Effector memory CD8-positive, alpha-beta T cell (primary cell): ENCODE measurements at places on chromosomes 11 and 22.
A peak's percentile ranks its signal among the peaks of the same experiment; 100 is the strongest.

DNA sequence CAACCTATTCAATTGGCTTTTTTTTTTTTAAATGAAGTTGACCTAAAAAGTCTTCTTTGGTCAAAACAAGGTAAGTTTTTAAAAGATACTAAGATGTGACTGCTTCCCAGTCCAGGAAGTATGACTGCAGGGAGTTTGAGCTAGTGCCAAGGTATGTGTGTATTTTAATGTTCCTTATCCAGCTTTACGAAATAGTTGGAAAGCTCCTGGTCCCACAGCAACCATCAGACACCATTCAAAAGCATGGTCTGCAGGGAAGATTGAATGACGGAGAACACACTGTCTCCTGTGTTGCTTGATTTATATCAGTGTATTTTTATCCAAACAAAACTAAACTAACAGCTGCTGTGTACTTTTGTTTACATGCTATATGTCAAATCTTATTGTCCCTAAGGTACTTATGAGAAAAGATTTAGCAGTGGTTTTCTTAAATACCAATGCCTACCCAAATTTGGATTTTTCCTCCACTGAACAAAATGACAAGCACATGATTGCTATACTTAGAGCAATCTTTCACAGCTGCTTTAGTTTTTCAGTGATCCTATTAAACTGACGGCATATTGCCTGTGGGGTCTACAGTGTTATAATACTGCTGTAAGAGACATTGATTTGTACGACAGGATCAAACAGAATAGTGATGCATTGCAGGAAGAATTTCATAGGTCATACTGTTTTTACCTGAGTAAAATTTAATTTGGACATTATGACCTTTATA lies 122.9 kb downstream of the DCDC1 start:
- DNase-seq, result no peak

- no peak for DNase-seq
These were observed 315.6 kb downstream of the RAB38 start for GRCh38 chr11:87859636-87860035.

DNA sequence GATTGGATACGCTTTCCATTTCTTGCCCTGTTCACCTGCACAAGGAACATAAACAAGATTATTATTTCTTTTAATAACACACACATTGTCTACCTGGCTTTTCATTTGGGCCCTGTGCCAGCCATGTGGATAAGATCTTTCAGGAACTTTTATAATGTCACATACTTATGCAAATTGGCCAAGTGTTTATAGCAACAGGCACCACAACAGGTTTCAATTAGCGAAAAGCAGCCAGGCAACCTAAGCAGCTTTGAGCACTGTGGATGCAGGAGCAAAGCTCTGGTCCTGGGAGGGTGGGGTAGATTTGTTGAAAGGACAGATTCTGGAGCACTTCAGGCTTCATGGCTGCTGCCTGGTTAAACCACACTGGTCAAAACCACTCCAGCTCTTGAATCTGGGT lies 217.4 kb downstream of the BARX2 start:
- no peak for DNase-seq

- no peak for DNase-seq
These were observed 30.6 kb downstream of the MCHR1 start for GRCh38 chr22:40709752-40710413.

DNA sequence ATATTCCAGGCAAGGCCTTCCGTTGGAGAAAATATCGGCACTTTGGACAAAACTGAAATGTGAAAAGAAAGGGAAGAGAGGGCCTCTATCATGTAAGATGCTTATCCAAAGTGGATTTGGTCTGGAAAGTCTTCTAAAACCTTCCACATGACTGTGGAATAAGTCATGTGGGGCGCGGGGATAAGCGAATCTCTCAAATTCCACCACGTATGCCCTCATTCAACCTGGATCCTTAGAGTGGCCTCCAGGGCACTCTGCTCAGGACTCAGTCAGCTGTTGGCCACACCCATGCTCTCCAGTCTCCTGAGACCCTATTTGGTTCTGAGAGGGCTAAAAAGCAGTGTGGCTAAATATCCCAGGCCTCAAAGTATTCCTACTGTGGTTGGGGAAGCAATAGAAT lies 2.0 kb upstream of the TIMP3 start:
- no peak for DNase-seq

- peak; percentile 73 for DNase-seq
These were observed at the start of gene AMBRA1 for GRCh38 chr11:46593550-46594373. Gene AMBRA1 (minus strand): TSS chr11:46594023. CDS start chr11:46548380, 45,643 bp downstream.

DNA sequence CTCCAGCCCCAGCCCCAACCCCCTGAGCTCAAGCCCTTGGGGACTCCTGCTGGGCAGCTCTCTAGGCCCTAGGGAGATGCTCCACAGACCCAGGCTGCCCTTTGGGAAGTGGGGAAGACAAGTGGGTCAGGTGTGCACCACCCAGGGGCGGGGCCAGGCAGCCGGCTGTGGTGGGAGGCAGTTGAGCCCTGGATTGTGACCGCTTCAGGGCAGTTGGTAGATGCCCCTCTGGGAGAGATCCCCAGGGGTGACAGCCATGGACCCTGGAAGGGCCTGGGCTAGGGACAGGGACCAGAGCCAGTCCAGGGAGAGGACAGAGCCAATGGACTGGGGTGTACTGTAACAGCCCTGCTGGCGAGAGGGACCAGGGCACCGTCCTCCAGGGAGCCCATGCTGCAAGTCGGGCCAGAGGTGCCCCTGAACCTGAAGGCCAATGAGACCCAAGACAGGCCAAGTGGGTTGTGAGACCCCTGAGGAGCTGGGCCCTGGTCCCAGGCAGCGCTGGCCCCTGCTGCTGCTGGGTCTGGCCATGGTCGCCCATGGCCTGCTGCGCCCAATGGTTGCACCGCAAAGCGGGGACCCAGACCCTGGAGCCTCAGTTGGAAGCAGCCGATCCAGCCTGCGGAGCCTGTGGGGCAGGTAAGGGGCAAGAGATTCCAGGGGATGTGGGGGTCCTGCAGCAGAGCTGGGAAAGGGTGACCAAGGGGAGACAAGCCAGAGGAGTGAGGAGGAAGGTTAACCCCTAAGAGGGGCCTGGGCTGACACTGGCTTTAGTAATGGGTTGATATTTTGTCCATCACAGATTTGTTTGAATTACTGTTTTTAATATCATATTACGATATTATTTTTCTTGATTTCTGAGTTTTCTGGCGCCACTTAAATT lies at the start of gene IGLL5:
IGLL5 (plus strand) TSS at position 196 of the 883 bp plus-strand sequence; CDS start at position 434, 238 bp downstream.
- DNase-seq, result no peak

- no peak for DNase-seq
These were observed 990.9 kb downstream of the BRD1 start for GRCh38 chr22:48836673-48837340.

DNA sequence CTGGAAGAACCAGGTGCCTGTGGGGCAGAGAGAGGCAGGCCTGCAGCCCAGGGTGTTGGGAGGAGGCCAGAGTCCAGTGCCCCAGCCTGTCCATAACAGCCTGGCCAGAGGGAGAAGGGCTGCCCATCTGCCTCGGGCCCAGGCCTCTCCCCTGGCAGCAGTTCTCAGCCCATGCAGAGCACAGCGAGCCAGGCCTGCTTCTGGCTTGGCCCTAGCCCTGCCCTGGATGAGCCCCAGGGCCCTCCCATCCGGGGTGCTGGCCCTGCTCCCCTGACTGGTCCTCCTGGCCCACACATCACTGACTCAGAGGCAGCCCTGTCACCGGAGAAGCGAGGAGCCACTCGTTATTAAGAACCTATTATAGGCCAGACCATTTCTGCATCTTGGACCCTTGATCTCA lies 19.7 kb upstream of the MYRF start:
- no peak for DNase-seq

DNA sequence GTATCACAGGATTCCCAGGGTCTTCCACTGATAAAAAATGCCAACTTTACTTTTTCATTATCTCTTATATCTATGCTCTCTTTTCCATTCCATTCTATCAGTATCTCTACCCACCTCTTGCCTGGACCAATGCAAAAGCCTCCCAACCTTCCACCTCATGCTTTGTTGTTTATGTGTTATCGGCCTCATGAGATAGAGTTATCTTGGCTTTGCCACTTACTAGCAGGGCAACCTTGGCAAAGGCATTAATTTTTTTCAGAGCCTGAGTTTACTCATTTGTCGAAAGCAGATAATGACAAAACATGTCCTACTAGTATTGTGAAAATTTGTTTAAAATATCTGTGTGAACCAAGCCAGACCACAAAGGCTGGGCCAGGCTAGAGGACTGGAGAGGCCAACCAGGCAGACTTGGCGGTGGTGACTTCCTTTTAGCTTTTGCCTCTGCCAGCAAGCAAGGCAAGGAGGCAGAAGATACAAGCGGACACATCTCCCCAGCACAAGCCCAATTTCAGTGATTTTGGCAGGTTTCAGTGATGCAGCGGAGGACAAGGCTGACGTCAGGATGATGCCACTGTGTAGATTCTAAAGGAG lies 106.9 kb downstream of the ADAMTS15 start:
- DNase-seq, result no peak

- DNase-seq, result no peak
These were observed 50.4 kb downstream of the TPCN2 start for GRCh38 chr11:69099180-69099579.

DNA sequence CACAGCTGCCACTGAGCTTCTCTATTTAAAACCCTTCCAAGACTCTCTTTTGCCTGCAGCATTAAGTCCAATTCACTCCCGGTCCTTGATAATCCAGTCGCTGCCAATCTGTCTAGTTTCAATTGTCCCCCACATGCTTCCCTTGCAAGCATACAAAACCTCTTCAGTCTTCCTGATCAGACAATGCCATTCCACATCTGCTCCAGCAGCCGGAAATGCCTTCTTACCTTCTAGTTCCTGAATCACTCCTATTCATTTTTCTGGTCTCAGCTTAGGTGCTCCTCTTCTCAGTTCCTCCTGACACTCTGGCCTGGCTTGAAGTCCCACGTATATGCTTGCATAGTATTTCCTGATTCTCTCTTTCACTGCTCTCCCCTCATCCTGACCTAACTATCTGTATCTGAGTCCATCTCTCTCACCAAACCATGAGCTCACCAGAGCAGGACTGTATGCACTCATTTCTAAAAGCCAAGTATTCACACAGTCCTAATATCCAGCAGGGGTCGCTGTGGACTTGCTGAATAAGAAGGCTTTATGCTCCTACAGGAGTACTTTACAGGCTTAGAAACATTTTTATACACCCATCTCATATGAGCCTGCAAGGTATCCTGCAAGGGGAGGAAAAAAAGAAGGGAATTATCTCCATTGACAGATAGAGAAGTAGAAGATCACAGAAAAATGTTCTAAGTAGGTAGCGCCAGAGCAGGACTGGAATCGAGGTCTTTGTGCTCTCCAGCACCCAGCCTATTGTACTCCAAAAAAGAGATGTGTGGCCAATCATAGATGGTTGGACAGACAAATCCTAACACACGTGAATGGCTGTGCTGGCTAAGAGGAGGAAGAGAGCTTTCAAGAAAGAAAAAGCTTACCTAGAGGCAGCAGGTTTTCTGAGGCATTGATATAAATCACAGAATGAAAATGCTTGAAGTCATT lies 19.2 kb downstream of the XRRA1 start:
- peak; percentile 60 for DNase-seq

- DNase-seq, result no peak
These were observed 1.8 kb downstream of the TPST2 start for GRCh38 chr22:26587991-26588613.

GRCh38 chr11:112439614-112440013 lies 179.0 kb upstream of the PLET1 start:
- DNase-seq, result no peak

- no peak for DNase-seq
These were observed 129.5 kb downstream of the MICAL2 start for GRCh38 chr11:12239804-12240371.

DNA sequence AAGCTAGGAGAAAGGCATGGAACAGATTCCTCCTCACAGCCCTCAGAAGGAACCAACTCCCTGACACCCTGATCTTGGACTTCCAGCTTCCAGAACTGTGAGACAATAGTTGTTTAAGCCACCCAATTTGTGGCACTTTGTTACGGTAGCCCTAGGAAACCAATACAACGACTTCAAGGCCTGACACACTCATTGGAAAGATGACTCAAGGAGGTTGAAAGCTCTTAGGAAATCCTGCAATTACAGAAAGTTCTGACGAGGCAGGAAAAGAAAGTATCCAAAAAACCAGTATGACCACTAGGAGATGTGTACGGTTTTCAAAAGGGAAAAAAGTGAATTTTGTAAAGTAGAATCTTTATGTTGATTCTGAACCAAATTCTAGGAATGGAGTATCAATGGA lies 161.4 kb downstream of the SWAP70 start:
- no peak for DNase-seq

DNA sequence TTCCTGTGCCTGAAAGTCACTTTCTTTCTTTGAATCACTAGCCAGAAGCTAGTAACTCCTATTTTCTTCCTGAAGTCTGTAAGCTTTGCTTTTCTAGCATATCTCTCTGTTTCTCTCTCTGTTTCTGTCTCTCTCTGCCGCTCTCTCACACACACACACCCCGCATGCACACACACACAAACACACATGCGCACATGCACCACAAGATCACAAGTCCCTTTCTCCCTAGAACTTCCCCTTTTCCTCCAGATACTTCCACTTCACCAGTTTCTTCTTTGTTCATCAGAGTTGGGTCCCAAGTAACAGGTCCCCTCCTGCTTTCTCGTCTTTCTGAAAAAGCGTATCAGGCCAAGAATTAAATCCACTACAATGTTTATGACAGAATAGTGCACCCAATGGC lies 148.5 kb upstream of the HSD17B12 start:
- no peak for DNase-seq

DNA sequence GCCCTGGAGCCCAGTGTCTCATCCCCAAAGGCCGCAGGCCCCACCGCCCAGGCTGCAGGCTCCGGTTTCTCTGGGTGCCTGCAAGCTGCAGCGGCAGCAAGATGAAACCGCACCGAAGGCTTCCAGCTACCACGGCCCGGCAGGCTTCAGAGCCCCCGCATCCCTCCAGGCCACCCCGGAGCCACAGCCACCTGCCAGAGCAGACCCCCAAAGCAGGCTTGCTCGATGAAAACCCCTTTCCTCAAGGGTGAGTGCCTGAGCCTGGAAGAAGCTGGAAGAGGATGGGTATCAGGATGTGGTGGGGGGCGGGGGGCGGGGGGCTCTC lies 24.5 kb upstream of the GNB1L start:
- DNase-seq, result no peak

- DNase-seq, result no peak
These were observed 140.2 kb downstream of the DDX10 start for GRCh38 chr11:108805030-108805429.
